ENCODE measurements at places on chromosomes 3 and 15.

- no peak for DNase-seq
Measured at GRCh38 chr15:39593071-39593655, 12.3 kb downstream of the THBS1 start.

DNA sequence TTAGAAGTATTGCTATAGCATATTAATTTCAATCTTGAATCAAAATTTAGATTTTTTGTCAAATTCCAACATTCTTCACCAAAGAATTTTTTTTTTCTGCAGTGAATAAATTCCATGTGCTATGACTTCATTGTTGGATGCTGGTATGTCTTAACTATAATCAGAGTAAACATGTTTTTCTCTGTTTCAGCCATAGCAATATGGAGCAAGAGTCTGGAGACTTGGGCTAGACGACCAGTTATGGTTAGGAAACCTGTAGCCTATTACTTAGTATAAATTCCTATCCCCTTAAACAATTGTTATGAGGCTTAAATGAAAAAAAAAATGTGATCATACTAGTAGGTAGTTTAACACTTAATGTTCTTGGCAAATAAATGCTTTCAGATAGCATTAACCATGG is 431.9 kb upstream of the FRG2C start:
- no peak for DNase-seq

DNA sequence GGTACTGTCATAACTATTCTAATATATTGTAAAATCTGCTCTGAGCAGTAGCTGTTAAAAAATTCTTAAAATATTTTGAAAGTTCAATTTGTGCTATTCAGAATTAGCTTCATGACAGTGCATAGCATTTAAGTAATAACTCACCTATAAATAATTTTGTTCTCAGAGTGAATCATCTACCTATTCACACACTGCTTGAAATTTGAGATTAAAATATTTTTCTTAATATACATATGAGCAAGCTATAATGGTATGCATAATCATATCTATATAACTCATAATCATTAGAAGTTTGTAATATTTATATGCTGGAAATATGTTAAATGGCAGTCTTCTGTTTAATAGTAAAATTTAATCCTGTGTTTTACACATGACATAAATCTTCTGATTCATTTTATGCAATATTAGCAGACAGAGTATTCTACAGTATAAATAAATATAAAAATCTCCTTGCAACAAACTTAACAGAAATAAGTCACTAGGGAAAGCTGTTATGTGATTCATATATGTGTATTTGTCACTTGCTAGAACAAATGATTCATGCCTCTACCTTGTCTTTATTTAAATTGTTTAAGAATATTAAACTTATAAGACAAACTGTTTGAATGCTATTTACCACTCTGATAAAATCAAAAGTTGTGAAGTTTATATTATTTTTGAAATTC is 710.8 kb downstream of the PLOD2 start:
- DNase-seq = no peak

DNA sequence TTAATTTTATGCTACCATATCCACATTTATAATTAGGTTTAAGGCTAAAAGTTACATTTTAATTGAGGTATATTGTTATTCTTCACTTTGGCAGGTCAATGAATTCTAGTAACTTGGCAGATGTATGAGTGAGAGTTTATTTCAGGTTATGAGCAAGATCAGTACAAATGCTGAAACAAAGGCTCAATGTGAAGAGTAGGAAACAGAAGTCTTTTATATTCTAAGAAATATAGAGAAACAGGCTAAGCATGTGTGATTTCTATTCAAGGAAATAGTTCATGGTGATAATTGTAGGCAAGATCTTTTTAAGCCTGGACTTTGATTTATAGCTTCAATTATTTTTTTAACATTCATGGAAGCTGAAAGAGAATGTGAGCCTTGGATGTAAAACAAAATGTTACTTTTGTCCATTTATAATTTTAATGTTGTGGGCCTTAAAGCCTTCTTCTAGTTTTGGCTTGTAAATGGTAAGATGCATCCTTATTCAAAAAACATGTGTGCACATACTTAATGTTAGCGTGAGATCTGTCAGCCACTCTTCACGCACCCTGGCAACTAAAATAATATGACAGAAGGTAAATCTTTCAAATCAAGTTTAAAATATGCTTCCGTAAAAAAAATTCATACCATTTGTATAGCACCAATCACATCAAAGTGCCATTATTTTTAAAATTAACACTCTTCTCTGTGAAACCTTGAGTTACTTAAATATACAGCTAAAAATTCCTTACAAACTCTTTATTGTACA is 22.8 kb upstream of the OSTN start:
- DNase-seq = no peak

GRCh38 chr3:164479978-164480377 is 598.3 kb downstream of the SI start:
- no peak for DNase-seq

GRCh38 chr3:160163229-160163878 is 61.9 kb upstream of the C3orf80 start:
- no peak for DNase-seq

- no peak for DNase-seq
Measured at GRCh38 chr15:57196865-57197264, 179.4 kb upstream of the CGNL1 start.

DNA sequence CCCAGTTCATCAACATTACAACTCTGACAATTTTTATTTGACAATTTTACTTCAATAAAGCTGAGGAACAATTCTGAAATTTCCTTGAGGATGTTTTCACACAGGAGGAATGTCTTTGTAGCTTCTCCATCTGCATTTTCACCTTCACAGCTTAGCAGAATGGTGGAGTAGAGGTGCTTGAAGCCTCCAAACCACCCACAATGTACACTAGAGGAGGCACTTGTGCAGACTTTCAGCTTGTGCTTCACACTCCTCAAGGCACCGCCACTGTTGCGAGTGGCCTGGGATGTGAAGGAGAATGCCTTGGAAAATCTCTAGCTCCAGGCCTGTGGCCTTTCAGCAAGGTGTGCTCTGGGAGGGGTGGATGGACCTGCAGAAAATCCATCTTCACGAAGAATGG is 181.9 kb downstream of the EPHB1 start:
- no peak for DNase-seq

- DNase-seq = peak; percentile 94
Measured at GRCh38 chr15:74240002-74240568, 4.0 kb downstream of the CCDC33 start.

- DNase-seq = no peak
Measured at GRCh38 chr15:79572691-79573404, 140.7 kb downstream of the MINAR1 start.

DNA sequence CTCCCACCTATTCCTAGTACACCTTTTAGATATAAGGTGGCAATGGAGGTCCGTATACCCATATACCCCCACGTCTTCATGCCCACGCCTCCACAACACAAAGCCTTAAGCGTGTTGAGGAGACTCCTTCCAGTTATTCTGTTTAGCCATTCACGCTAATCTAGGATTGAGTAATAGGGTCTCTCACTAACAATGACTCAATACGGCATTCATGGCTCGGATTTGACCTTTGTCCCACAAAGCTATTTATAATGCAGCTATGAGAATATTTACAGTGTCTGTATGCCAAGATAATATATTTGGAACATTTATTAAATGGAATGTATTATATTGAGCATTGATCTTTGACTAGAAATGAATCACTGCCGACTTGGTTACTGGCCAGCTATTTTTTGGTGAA is 215.8 kb downstream of the KCNH8 start:
- DNase-seq = no peak

GRCh38 chr3:71657831-71658530 is 67.2 kb downstream of the EIF4E3 start:
- peak; percentile 93 for DNase-seq

DNA sequence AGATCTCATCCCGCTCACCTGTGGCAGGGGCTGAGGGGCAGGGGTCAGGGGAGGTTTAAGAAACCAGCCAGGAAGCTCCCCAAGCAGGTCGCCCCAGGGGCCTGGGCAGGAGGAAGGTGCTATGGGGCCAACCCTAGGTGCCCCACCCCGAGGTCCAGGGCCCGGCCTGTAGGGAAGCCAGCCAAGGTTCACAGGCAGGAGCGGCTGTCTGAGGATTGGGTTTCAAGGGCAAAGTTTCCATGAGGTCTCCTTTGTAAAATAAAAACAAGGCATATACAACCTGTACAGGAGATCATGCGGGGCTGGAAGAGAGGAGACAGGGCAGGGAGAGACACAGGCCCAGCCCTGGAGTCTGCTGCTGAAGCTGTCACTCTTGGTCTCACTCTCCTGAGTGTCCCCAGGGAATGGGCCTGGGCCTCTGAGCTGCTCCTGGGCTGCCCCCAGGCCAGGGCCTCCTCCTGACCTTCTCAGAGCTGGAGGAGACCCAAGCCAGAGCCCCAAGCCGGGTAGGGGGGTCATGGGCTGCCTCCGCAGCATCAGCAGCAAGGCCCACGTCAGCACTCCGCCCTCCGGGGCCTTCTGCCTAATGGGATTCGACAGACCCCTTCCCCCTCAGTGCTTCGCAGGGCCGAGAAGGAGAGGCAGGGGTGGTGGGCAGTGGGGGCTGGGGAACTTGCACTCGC is 5.5 kb downstream of the CPLX3 start:
- DNase-seq = no peak
